ENCODE measurements at places on chromosomes 5 and 9. TPM values are rescaled to one million over a fixed set of nuclear protein-coding genes. Genes with fewer than 3 reads are reported as not detected.

- DNase-seq, result no peak
Observed at GRCh38 chr9:7196467-7196866, 438.7 kb downstream of the KDM4C start.

GRCh38 chr5:79200573-79201183, 35.3 kb upstream of the JMY start:
- DNase-seq, result no peak

GRCh38 chr5:6732634-6733410, 19.6 kb downstream of the TENT4A start:
- DNase-seq, result no peak

- DNase-seq, result no peak
Observed at GRCh38 chr5:56094579-56095361, 100.0 kb upstream of the IL6ST start.

- no peak for DNase-seq
Observed at GRCh38 chr9:79766091-79766490, 194.3 kb downstream of the TLE4 start.

DNA sequence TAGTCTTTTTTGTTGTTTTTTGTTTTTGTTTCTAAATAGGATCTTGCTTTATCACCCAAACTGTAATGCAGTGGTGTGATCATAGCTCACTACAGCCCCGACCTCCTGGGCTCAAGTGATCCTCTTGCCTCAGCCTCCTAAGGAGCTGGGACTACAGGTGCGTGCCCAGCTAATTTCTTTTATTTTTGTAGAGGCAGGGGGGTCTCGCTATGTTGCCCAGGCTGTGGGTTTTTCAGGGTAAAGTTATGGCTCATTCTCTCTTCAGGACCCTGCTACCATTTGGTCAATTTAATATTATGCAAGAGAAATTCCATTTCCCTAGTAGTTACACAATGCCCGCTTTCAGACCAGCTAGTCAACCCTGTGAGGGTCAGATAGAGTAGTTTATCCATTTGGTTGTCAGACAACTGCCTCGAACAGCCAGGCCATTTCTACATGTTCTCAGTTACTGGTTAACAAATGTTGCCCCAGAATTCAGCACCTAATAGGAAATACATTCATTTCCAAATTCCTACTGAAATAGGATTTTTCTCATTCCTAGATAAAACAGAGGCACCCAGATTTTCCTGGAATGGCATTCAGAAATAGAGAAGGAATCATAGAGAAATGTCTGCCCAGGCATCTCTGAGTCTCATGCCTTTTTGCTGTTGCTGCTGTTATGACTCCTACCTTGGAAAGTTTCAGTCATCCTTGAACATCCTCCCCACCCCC, 6.4 kb upstream of the GLIS3 start:
- DNase-seq, result no peak

DNA sequence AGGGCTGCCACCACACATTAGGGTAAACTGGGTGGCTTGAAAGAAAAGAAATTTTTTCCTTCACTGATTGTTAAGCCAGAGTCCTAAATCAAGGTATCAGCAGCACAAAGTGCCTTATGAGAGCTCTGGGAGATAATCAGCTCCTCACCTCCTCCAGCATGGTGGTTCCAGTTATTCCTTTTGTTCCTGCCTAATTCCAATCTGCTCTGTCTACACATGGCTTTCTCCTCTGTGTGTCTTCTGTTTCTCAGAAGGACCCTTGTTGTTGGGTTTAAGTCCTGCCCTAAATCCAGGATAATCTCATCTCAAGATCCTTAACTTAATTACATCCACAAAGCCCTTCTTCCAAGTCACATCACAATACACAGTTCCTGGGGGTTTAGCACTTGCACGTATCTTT, 1352.0 kb upstream of the CDH9 start:
- no peak for DNase-seq

- no peak for DNase-seq
Observed at GRCh38 chr9:27471789-27472188, 52.3 kb upstream of the IFNK start.

DNA sequence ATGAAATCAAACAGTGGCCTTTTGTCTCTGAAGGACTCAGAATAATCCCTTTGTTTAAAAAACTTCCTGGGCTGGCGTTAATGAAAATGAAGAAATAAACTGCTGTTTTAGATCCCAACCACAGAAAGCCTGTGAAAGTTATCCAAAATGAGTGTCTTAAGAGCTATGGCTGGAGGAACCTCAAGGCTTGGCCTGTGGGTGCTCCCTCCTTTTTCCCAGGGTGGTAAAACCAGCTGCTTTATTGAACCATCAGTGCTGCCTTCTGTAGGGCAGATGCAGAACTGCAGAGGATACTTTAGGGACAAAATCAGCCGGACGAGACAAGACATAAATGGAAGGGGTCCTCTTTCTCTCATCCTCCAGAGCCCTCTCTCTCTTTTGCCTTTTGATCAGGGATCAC, 100.9 kb downstream of the SMARCA2 start:
- no peak for DNase-seq

DNA sequence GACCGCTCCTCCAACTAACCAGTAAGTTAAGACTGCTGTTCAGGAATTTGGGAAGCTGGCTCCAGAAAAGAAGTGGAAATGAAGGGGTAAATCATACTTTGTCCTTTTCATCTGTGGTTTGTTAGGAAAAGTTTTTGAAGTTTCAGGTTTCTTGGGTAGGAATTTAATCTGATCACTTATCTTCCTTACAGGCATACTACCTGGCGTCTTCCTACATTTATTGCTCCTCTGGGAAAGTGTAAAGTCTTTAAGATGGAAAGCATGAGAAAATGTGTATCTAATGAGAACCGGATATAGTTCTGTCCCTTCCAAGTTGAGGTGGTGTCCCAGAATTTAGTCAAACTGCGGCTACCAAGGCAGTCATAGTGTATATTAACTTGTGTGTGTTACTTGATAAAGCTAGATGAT, 1.3 kb downstream of the RASA1 start:
- no peak for DNase-seq

- peak; percentile 92 for DNase-seq
Observed at GRCh38 chr5:36690041-36690961, 83.9 kb downstream of the SLC1A3 start.

- DNase-seq, result no peak
Observed at GRCh38 chr9:17075146-17075757, 59.6 kb upstream of the CNTLN start.

- no peak for DNase-seq
Observed at GRCh38 chr9:34719021-34719768, 9.3 kb upstream of the CCL21 start.

- DNase-seq, result no peak
Observed at GRCh38 chr5:67246546-67247268, 50.1 kb upstream of the CD180 start.

DNA sequence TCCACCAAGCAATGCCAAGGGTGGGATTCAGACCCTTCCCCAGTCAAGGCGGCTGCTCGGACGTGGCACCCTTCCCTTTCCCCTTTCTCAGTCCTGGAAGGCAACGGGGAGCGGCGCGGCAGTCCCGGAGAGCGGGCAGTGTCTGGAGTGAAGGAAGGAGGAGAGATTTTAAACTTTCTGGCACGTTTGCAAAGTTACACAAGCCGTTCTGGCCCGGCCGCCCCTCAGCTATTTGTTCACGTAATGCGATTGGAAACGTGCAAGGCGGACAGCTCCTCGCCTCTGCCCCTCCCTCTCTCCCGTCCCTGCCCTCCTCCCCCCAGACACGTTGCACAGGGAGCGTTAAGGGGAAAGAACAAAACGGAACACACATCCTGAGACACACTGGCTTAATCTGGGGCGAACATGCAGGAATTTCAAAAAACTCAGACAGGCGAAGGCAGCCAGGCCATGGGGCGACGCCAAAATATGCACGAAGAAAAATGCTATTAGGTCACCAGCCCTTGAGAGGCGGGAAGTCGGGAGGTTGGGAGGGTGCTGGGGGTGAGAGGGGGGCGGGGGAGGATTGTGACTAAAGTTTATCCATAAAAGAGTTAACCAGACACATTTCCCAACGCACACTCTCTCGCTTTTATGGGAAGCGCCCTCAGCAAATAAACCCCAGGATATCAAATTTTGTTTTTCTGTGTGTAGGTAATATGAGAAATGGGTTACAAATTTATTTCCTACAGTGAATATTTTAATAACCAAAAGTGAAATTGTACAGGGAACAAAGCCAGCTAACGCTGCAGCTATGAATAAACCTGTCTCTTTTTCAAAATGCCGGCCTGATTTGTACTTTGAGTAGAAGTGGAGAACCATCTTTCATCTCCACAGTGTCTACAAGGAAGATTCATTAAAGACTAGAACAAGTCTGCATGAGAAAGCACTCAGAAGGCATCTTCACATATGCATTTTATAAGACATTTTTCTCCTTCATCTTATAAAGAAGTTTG, at the start of gene LOX:
TSS of gene LOX (minus strand) at position 144 of the 995 bp plus-strand sequence. CDS start 274 bp downstream, outside the sequence.
- peak; percentile 91 for DNase-seq

- no peak for DNase-seq
Observed at GRCh38 chr5:98309785-98310598, 463.5 kb upstream of the RGMB start.

- DNase-seq, result no peak
Observed at GRCh38 chr5:67257077-67257476, 60.5 kb upstream of the CD180 start.

GRCh38 chr5:145478651-145479050, 356.5 kb downstream of the PRELID2 start:
- no peak for DNase-seq

DNA sequence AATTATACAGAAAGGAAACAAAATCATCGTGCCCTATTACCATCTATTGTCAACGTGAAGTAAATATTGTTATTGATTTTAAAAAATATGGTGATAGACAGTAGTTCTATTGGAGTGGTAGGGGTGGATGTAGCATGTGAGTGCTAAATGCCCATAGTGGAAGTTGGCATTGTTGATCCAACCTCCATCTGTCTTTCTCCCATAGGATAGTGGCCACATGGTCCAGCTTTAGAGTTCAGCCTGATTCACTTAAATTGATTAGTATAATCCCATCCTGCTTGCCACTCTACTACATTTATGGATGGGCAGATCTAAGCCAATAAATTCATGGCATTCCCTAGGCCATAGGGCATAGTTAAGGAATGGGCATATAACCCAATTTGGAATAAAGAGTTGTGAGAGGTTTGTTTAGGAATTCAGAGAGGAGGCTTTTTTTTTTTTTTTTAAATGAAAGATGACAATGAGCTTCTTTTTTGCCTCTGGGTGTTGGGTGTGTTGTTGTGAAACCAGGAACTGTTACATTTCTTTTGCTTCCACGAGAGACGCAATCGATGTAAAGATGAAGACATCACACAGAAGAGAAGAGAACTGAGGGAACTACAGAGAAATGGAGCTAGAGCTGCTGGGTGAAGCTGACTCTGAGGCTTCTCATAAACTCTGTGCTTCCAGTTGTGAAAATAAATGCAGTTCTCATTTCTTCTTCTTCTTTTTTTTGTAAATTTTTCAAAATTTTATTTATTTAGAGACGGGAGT, 12.5 kb upstream of the CHD1 start:
- DNase-seq, result no peak

- no peak for DNase-seq
Observed at GRCh38 chr5:82881571-82882174, 195.5 kb downstream of the TMEM167A start.

- no peak for DNase-seq
Observed at GRCh38 chr9:132834343-132834742, 43.7 kb downstream of the AK8 start.

DNA sequence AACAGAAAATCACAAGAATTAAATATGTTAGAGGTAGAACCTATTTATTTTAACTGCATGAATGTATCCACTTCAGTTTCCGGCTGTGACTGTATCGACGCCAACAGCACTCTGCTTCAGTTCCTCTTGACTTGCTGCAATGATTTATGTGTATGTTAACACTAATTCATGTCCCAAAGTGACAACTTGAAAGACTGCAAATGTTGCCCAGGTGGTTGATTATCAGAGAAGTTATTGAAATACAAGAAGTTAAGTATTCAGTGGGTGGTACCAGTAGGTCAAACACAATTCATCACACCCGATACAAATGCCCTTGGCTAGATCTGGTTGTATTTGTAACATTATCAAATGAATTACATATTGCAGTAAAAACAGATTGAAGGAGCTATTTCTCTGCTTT, 622.7 kb upstream of the CDH18 start:
- no peak for DNase-seq

DNA sequence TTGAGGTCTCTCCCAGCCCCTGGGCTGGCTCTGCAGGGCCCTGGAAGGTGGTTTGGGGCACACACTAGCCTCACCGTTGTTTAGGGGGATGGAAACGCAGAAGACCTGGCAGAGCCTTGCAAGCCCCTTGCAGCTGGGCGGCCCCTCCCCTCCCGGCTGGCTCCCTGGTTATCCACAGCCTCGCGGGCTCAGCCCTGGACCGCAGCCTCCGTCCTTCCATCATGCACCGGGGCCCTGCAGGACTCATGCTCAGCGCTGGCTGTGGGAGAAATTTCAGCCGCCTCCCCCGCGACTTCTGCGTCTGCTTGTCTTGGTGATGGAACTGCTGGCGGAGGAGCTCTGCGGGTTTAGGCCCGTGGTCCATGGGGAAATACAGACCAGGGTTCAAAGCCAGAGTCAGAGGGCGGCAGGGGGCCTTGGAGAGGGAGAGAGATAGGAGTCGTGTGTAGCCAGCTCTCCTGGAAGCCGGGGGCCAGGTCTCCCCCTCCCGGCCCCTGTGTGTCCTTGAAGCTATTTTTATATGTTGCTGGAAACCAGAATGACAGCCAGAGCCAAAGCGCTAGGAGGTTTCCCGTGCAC, 75.8 kb upstream of the IER5L start:
- no peak for DNase-seq

- no peak for DNase-seq
Observed at GRCh38 chr9:123583646-123584045, 227.6 kb downstream of the CRB2 start.

GRCh38 chr9:107615321-107615720, 125.8 kb upstream of the KLF4 start:
- DNase-seq, result no peak

DNA sequence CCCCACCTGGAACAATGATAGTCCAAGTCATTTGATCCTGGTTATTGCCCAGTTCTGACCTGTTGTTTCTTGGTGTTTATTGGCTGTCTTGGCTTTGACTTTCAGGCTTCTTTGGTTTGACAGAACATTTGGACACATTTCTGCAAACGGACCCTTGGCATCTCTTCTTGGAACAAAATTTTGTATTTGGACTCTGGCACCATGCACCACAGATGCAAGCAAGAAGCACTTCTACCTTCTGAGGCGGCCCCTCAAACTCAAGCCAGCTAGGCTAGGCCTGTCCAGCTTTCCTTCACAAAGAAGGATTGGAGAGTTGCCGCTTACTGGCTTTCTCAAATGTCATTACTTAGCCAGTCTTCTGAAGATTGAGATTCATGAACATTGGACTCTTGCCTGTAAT, 23.1 kb upstream of the FGF10 start:
- no peak for DNase-seq

The ENTREP1 gene
- 49.2 TPM for total RNA-seq

The HAPLN1 gene
- total RNA-seq, result not detected

The CCDC180 gene
- total RNA-seq, result 5.2 TPM

The THG1L gene
- 9.8 TPM for total RNA-seq

The RORB gene
- 0.64 TPM for total RNA-seq

The PCDHGB3 gene
- 6.0 TPM for total RNA-seq

The HBEGF gene
- 86.0 TPM for total RNA-seq

The PCDHA9 gene
- 0.32 TPM for total RNA-seq

The TLR4 gene
- 3.4 TPM for total RNA-seq

The HSPB3 gene
- 1.1 TPM for total RNA-seq

The EIF4E1B gene
- total RNA-seq, result not detected

The UGT3A2 gene
- total RNA-seq, result not detected

The TTC16 gene
- total RNA-seq, result not detected

The PLAC8L1 gene
- not detected for total RNA-seq

The TMEM174 gene
- not detected for total RNA-seq

The GPR150 gene
- total RNA-seq, result 0.57 TPM
